ENCODE measurements at places on chromosomes 16 and 17.

DNA sequence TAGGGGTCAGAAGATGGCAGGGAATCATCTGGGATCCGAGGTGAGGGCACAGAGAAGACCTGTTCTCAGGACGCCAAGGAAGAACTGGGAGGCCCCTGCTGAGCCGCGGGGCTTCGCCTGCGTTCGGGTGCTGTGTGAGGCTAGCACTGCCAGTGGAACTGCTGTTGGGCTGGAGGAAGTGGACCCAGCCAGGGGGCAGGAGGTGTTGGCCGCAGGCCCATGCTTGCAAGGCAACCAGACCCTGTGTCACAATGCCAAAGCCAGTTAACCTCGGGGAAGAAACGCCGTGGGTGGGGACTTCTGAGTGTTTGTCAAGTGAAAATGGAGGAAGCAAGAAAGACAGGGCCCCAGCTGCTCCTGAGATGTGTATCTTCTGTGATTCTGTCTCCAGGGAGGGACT, 185.5 kb downstream of the LGALS9B start:
- DNase-seq, result no peak

DNA sequence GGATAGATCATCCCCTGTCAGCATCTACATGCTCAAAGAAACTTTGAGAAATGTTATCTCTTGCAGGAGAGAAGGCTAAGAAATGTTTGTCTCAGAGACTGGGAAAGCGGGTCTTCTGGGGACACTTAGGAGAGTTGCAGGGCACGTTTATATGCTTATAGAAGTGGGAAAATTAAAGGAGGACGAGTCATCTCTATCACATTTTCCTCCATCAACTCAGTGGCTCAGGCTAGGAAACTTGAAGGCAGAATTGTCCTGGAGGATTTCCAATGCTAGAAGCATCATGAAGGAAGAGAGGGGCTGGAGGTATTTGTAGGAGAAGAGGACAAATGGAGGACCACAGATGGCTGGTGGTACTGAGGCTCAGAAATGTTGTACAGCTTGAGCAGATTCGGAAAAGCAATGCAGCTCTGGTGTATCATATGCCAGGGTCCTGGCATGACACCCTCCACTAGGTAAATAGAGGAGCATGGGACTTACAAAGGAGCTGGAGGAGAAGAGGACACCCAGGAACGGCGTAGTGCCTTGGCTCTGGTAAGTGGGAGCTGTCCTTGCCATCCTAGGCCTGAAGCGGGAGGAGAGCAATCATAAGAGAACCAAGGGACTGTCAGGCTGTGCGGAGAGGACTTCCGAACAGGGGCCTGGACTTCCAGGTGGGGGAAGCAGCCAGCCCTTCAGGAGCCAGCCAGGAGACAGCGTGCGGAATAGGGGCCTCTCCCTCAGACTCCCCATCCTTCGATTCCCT, 4.5 kb upstream of the HS3ST3B1 start:
- no peak for DNase-seq

DNA sequence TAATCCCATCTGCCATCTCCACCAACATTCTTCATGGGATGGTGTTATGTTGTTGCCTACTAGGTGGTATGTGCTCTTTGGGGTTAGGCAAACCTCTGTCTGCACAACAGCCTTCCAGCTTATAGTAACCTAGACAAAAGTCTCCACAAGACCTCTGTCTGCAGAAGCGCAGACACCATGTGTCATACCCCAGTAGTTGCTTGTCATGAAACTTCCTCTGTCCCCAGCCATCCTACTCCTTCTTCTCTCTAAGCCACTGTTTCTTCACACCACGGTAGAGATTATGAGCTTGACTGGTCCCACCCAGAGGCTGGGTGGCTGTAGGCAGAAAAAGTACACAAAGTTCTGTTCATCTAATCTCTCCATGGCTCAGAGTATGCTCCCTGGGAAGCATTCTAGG, 100.3 kb downstream of the MAF start:
- DNase-seq, result no peak

DNA sequence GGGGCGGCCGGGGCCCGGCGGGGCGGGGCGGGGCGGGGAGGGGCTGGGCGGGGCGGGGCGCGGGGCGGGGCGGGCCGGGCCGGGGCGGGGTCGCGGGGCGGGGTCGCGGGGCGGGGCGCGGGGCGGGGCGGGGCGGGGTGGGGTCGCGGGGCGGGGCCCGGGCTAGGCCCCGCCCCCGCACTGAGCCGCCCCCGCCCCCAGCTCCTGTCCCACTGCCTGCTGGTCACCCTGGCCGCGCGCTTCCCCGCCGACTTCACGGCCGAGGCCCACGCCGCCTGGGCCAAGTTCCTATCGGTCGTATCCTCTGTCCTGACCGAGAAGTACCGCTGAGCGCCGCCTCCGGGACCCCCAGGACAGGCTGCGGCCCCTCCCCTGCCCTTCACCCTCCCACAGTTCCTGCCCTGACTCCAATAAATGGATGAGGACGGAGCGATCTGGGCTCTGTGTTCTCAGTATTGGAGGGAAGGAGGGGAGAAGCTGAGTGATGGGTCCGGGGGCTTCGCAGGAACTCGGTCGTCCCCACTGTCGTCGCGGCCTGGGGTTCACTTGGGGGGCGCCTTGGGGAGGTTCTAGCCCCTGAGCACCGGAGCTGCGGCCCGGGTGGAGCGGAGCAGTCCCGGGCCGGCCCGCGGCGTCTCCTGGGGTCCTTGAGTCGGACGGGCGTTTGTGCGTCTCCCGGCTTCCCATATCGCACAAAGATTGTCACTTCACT, 795 bp upstream of the HBM start:
- no peak for DNase-seq

DNA sequence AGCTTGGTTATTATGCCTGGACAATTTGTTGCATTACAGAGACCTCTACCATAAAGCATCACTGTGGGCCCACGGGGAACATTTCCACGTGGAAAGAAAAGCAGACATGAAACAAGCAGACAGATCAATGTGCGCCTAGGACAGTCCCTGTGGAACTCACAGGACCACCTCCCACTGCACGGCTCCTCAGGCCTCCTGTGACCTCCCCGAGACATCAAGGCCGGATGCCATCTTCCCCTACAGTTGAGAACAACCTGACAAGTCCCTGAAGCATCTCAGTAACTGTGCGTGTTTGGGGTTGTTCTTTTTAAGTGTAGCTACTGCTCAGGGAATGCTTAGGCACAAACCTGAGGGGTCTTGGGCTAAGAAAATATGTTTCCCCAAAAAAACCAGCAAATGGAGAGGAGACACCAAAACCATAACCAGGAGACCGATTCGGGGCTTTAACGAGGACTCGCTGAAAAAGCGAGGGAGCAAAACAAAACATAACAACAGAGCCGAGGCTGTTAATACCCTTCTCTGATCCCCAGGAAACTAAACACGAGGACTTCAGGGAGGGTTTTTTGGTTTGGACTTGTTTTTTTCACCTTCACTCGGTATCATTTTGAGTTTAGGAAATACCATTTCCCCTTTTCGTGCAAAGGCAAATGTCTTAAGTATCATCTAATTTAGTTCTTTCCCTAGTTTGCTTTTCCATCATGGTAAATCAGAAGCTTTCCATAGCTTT, 87.1 kb downstream of the CYTH1 start:
- DNase-seq, result no peak
